NCI-H2171 (cell line): ENCODE measurements at places on chromosomes 16 and 17.
A peak's percentile ranks its signal among the peaks of the same experiment; 100 is the strongest.

DNA sequence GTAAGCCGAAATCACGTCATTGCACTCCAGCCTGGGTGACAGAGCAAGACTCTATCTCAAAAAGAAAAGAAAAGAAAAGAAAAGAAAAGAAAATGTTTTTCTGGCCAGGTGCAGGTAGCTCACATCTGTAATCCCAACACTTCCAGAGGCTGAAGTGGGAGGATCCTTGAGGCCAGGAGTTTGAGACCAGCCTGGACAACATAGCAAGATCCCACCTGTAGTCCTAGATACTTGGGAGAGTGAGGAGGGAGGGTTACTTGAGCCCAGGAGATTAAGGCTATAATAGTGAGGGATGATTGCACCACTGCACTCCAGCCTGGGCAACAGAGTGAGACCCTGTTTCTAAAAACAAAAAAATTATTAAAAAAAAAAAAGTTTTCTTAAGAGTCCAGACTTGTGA lies 2.5 kb upstream of the ATP5MC1 start:
- no peak for DNase-seq

DNA sequence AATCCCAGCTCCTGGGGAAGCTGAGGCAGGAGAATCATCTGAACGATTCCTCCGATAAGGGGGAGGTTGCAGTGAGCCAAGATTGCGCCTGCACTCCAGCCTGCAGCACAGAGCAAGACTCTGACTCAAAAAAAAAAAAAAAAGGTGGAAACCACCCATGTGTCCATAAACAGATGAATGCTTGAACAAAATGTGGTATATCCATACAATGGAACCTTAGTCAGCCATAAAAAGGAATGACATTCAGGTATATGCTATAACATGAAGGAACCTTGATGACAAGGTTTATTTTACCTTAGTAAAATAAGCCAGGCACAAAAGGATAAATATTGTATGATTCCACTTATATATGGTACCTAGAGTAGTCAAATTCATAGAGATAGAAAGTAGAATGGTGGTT lies 2.9 kb upstream of the MEIOC start:
- no peak for DNase-seq

DNA sequence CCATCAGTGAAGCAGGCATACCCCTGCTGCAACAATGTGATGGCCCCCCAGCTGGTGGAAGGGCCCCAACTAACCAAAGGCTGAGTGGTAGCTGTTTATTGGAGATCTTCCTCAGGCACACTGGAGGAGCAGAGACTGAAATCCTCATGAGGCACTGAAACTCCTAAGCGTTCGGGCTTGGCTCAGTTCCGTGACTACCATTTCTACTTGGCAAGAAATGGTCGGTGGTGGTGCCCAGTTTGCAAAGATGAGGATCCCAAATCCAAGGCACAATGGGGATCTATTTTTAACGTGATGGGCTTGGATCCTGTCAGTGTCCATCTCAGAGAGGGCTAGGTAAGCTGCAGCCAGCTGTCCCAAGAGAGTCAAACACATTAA lies 82.8 kb downstream of the TNFRSF13B start:
- no peak for DNase-seq

GRCh38 chr17:59798111-59798510 lies 90.7 kb downstream of the VMP1 start:
- DNase-seq, result no peak

GRCh38 chr16:69435977-69436820 lies 11.8 kb downstream of the CYB5B start:
- DNase-seq, result no peak

DNA sequence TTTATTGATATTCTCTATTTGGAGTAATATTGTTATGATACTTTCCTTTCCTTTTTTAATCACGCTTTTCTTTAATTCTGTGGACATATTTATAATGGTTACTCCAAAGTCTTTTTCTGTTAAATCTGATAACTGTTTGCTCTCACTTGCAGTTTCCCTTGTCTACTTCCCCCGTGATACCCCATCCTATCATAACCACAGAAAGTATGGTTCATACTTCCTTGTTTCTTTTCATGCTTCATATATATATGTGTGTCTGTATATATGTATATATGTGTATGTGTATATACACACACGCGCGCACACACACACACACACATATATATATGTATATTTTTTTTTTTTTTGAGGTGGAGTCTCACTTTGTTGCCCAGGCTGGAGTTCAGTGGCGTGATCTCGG lies 23.5 kb downstream of the SPECC1 start:
- no peak for DNase-seq

GRCh38 chr16:49350265-49351095 lies 23.1 kb upstream of the C16orf78 start:
- no peak for DNase-seq

DNA sequence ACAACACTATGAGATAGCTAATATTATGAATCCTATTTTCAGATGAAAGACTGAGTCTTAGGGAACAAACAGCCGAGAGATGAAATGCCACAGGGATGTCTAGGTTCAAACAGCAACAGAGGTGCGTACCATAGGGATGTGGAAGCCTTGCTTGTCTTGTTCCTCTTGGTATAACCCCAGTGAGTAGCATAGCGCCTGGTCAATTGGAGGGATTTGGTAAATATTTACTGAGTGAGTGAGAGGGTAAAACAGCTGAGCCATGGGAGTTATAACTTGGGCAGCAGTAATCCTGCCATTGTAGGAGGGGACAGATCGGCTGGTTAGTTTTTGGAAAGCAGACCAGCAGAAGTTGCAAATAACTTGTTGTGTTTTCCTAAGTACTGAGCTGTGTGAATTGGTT lies 80.2 kb downstream of the WWOX start:
- DNase-seq, result no peak

DNA sequence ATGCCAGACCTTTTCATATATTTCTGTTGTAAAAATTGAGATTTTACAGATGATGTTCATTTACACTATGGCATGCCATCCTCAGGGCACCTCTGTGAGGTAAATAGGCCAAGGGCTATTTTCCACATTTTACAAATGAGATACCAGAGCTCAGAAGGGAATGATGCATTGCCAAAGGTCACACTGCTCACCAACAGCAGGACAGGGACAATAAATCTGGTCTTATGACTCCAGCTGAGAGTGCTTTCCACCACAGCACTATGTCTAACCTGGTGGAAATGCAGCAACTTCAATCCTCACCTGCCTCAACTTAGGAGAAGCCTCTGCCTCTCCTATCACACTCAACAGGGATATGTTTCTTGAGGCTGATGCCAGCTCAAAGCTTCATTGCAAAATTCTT lies 40.6 kb downstream of the GRIN2A start:
- DNase-seq, result no peak

DNA sequence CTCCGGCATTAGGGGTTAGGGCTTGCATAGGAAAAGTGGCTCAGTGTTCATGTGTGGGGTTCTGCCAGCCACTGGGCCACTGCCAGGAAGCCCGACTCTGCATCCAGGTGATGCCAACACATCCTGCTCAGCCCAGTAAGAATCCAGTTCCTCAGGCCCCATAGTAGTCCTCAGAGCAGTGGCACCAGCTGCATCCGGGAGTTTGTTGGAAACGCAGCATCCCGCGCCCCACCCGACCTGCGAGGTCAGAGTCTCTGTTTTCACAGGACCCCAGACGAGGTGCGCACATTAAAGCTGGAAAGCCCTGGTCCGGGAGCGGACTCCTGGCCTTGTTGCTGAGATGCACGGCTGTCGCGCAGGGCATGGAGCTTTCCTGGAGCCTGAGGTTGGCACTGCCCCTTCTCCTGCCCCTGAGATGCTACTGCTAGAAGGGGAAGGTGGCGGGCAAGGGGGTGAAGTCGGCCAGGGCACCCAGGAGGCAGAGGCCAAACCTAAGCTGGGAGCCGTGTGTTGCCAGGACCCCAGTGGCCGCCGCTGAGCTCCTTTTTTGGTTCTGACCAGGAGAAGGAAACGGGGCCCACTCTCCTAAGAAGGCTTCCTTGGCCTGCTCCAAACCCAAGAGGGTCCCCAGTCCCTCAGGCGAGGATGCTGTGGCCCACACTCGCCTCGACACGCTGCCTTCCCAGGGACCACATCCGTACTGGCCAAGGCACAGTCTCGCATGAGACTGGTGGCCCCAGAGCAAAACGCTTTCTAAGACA lies 44.4 kb downstream of the NOS2 start:
- no peak for DNase-seq

GRCh38 chr17:28160610-28161009 lies 118.1 kb downstream of the NLK start:
- no peak for DNase-seq

DNA sequence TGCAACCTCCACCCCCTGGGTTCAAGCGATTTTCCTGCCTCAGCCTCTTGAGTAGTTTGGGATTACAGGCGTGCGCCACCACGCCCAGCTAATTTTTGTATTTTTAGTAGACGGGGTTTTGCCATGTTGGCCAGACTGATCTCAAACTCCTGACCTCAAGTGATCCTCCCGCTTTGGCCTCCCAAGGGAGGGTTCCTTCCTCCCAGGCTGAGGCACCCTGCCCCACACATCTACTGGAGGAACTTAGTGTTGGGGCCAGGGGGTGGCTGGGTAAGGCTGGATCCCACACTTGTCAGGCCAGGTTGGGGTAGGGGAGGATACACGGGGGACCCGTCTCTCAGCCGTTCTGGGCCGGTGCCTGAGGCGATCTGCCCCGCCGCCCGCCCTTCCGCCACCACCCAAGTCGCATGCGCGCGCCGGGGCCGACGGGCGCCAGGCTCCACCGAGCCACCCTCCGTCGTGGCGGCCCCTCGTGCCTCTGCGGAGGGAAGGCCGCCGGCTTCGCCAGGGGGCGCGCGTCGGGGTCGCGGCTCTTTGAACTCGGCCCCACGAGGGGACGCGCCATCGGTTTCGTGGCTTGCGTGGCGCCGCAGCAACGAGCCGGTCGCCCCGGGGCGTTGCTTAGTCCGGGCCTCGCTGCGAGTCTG lies 15.9 kb downstream of the GRB7 start:
- peak; percentile 59 for DNase-seq

- no peak for DNase-seq
These were observed 104.3 kb upstream of the TNRC6C start for GRCh38 chr17:77854083-77854758.

DNA sequence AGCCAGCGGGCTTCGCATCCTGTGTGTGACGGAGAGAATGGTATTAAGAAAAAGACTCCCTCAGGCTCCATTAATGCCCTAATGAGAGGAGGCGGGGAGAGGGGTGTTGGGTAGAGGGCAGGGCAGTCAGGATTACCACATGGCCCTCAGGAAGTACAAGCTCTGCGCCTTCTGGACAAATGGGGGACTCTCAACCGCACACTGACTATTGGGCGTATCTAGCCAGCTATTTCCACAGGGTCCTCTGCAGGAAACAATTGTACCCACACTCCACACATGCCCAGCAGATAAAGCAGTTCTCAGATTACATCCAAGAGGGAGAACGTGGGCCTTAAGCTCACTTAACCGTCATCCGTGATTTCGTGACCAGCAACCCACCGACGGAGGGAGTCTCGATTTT lies 14.7 kb downstream of the NXN start:
- DNase-seq, result no peak

DNA sequence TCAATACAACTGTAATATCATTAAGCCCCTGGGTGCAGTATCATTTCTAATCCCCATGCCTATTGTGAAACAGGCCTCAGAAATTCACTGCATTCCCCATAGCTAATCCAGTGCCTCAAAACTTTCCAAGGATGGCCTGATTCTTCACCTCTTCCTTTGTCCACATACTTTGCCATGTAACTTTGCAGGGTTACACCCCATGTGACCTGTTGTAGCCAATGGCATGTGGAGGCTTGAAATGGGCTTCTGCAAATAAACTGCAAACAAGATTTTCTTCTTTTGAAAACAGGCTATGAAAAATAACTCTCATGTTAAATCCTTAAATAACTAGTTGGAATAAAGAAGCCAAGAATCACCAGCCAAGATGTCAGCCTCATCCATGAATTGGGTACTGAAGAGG lies 35.9 kb downstream of the ABCA10 start:
- no peak for DNase-seq

DNA sequence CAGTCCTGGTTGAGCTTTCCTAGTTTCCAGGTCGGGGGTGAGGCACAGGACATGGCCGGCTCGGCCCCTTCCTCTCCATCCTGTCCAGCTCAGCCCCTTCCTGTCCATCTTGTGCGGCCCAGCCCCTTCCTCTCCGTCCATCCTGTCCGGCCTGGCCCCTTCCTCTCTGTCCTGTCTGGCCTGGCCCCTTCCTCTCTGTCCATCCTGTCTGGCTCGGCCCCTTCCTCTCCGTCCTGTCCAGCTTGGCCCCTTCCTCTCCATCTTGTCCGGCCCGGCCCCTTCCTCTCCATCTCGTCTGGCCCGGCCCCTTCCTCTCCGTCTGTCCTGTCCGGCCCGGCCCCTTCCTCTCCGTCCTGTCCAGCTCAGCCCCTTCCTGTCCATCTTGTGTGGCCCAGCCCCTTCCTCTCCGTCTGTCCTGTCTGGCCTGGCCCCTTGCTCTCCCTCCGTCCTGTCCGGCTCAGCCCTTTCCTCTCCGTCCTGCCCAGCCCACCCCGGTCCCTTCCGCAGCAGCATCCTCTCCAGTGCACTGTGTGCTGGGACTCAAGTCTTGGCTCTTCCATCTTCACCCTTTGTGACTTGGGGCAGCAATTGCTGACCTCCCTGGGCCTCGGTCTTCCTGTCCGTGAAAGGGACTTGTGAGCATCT lies 5.5 kb upstream of the ZNF750 start:
- DNase-seq, result no peak

GRCh38 chr16:53766304-53767016 lies 62.5 kb downstream of the FTO start:
- no peak for DNase-seq

DNA sequence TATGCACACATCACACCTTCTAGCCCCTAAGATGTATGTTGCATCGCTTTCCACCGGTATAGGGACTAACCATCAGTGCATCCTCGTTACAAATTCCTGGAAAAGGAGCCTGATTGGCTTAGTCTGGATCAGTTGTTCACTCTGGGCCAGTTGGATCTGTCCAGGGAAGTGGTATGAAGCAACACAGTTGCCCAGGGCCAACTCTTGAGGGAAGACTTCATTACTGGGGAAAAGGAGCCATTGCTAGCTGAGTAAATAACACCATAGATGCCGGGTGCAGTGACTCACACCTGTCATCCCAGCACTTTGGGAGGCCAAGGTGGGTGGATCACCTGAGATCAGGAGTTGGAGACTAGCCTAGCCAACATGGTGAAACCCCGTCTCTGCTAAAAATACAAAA lies 275.2 kb upstream of the RBFOX1 start:
- no peak for DNase-seq

DNA sequence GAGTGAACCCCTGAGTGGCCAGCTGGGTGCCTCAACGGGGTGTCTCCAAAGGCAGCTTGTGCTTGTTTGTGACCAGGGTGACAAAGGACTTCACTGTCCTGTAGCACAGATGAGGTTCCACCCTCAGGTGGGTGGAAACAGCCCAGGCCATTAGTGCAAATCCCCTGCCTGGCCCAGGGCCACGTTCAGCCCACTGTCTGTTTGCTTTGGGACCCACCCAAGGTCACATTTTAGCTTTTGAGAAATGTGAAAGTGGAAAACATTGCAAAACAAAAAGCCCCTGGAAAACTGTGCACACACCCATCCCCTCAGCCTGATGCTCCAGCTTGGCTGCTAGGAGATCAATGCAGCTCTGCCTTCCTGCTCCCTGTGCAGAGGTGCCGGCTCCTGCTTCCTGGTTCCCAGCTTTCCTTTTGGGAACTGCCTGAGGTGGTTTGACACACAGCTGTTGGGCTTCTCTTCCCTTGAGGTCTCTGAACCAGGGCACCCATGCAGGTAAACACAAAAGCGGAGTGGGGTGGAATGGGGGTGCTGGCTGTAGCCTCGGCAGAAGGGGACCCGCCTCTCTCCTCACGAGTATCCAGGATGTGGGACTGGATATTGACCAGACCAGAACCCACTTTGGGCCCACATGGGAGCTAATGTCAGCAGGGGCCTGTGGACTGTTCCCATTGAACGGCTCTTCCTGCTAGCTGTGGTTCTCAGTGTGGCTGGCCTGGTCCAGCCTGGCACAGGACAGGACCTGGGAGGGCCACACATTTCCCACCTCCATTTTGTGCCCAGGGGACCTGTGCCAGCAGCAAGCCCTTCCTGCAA lies 7.9 kb upstream of the SPHK1 start:
- DNase-seq, result no peak
